ENCODE measurements at places on chromosomes 12 and 14. TPM values are rescaled to one million over a fixed set of nuclear protein-coding genes. Genes with fewer than 3 reads are reported as not detected.

DNA sequence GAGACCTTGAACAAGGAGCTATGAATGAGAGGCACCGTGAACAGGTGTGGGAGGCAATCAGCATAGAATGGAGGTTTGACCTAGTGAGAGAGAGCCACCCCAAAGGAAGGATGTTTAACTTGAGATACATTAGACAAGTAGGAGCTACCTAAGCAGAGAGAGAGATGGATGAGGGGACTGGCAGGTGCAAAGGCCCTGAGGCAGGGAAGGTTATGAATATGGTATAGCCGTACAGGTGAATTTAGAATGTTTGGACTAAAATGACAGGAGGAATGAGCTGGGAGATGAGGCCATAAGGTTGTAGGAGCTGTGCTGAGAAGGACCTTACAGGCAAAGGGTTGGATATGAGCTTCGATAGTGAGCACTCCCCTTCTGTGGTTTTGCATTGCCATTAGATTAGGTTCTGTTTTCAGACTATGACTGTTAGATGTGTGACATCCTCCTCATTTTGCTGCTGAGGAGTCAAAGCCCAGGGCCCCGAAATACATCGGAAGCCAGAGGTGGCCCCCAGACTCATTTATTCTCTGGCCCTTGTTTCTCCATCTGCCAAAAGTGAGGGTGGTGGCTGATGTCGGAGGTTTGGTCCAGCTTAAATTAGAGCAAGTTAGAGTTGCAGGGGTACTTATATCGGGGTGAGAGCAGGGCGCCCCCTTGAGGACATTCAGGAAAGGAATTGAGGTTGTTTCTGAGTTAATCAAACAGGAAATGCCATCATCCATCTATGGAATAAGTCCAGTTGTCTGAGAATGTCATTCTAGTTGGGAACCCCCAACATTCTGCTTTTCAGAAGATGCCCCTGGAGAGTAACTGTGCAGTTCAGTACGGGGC, 29.4 kb downstream of the SLC24A4 start:
- peak; percentile 72 for DNase-seq

DNA sequence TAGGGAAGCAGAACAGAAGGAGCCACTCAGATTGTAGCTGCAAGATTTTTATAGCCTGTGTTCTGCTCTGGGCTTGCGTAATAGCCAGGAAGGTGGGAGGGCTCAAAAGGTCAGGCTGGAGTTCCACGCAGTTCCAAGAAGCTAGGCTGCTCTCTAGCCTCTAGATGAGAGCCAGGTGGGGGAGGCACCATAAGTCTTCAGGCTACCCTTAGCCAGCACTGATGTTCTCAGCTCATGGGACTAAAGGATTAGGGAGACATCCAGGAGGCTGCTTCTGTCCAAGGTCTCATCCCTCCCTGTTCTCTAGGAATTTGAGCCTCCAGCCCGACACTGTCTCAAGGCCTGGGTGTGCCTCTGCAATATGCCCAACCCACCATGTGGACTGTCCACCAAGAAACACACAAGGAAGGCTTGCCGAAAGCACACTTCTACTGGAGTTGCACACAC, 1.7 kb downstream of the LMBR1L start:
- DNase-seq = peak; percentile 90

DNA sequence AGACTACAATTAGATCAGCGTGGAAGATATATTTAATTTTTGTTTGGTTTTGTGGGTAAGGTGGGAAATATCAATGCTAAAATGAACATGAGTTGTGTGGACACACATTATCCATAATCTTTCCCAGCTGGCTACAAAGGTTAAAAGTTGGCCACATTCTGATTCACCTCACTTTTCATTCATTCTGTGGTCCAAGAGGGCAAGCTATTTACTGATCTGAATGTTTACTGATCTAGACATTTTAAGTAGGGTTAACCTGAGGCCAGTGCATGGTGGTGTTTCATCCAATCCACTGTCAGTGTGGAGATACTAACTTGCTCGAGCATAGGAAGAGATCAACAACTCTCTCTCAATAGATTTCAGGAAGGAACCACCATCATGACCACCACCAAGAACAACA, 71.6 kb downstream of the DCAF5 start:
- no peak for DNase-seq

The CELA1 gene
- not detected for polyA plus RNA-seq

The RD3L gene
- not detected for polyA plus RNA-seq

Data from testis (tissue), 5 donors.